Spleen (tissue), 13 donors: ENCODE measurements at places on chromosomes 1 and 21. TPM values are rescaled to one million over a fixed set of nuclear protein-coding genes. Genes with fewer than 3 reads are reported as not detected.

The LRRC53 gene
- total RNA-seq: not detected

The DNAH14 gene
- total RNA-seq: 4.7 TPM

The DYNLT4 gene
- 2.1 TPM for total RNA-seq

The ERO1B gene
- total RNA-seq: 28.0 TPM

The LCE1F gene
- not detected for total RNA-seq

The ANGPTL1 gene
- total RNA-seq: 4.1 TPM

The C4BPB gene
- 0.40 TPM for total RNA-seq

The AMY1C gene
- total RNA-seq: not detected

The RBM34 gene
- total RNA-seq: 58.6 TPM

- peaks cover 11% of the 10 kb centered on the region for H3K27me3 ChIP-seq
- H3K4me1 ChIP-seq: no peaks in the 10 kb centered on the region
- no peaks in the 10 kb centered on the region for H3K36me3 ChIP-seq
- H3K4me3 ChIP-seq: no peak overlapping the region
- H3K27ac ChIP-seq: no peak overlapping the region
Observed at GRCh38 chr1:183283286-183283685, 97.2 kb downstream of the LAMC2 start.

DNA sequence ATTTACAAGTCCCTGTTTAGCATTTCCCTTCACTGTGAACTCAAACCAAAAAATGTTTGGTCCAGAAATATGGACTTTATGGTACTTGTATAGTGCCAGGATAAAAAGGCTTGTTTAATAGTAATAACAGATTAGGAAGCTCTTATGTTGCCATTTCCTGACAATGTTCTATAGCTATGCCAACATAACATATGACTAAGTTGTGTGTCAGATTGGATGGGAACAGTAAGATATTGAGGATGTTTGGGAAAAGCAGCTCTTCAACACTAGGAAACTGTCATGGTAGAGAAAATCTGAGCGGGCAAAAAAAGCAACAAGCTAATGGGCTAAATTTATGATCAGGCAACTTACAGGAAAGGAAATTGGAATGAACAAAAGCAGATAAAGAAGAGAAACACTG lies 287.1 kb upstream of the ADGRL4 start:
- no peaks in the 10 kb centered on the region for H3K27me3 ChIP-seq
- no peaks in the 10 kb centered on the region for H3K4me1 ChIP-seq

DNA sequence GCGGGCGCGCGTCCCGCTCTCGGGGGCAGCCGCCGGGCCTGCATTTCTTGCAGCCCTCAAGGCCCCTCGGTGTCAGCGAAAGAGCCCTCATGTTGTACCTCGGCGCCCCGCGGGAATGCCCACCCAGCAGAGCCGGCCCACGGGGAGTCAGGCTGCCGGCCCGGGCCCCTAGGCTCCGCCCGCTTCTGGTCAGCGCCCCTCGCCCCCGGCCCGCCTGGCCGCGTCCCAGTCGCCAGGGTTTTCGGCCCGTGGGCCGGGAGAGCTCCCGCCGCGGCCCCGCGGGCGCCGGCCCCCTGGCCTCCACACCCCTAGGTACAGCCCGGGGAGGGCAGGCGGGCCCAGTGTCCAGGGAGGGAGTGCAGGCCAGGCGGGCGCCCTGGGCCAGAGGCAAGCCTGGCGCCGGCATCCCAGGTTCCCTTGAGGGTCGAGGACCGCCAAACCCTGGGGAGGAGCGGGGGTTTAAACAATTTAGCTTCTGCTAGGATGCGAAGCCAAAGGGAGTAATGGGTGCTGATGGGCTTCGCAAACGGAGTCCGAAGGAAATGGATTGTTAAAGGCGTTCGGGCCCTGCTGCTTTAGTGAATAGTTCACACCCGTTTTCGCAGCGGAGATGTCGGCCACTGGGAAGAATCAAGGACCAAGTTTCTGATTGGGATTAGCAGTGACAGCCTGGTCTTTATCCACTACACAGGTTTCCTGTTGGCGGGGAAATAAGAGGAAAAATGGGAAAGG lies 486 bp upstream of the KCNA3 start:
- DNase-seq: peak; percentile 90
- H3K4me1 ChIP-seq: peaks cover 16% of the 10 kb centered on the region

GRCh38 chr1:217211486-217211885 lies 419.4 kb downstream of the GPATCH2 start:
- no peak overlapping the region for H3K4me3 ChIP-seq
- H3K27me3 ChIP-seq: no peaks in the 10 kb centered on the region
- H3K36me3 ChIP-seq: no peaks in the 10 kb centered on the region
- no peaks in the 10 kb centered on the region for H3K4me1 ChIP-seq

GRCh38 chr1:3032371-3033039 lies 11.2 kb downstream of the ACTRT2 start:
- H3K27ac ChIP-seq: no peak overlapping the region
- no peaks in the 10 kb centered on the region for H3K36me3 ChIP-seq
- no peaks in the 10 kb centered on the region for H3K27me3 ChIP-seq
- peak; percentile 57 for DNase-seq
- H3K4me1 ChIP-seq: peaks cover 31% of the 10 kb centered on the region

GRCh38 chr1:21706151-21706835 lies 37.1 kb upstream of the RAP1GAP start:
- DNase-seq: no peak
- no peak overlapping the region for H3K27ac ChIP-seq
- peaks cover 97% of the 10 kb centered on the region for H3K36me3 ChIP-seq
- no peaks in the 10 kb centered on the region for H3K27me3 ChIP-seq
- no peak overlapping the region for H3K4me3 ChIP-seq

DNA sequence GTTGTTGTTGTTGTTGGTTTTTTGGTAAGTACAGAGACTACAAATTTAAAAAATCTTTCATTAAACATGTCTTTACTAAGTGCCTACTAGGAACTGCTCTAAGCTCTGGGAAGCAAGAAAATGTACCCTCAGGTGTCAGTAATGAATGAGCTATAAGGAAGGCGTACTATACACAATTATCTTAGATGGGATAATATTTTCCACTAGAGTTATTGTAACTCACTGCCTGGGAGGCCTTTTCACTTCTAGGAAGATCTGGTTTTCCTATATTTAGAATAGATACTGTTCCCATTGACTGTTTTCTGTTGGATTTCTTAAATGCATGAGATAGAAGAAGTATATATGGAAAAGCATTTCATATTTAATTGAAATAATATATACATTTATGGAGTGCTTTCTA lies 19.6 kb downstream of the CLIC4 start:
- no peaks in the 10 kb centered on the region for H3K27me3 ChIP-seq
- no peak overlapping the region for H3K4me3 ChIP-seq
- H3K27ac ChIP-seq: no peak overlapping the region
- no peak for DNase-seq
- peaks cover 29% of the 10 kb centered on the region for H3K4me1 ChIP-seq

DNA sequence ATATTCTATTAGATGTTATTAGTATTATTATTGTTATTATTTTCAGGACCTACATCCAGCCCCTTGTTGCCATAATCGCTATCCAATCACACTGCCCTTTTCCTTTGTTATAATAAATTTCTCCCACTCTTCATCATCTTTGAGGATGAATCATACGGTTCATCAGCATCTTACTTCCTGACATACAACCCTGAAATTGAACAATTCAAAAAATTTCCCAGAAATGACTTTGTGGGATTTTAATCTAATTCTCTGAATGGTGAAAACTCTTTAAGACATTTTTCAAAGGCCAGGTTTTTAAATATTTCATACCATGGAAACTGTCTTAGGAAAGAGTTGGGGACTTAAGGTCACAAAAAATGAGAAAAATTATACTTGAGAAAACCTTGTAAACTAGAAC lies 353.5 kb downstream of the ST6GALNAC3 start:
- H3K4me3 ChIP-seq: no peak overlapping the region
- H3K36me3 ChIP-seq: no peaks in the 10 kb centered on the region
- no peaks in the 10 kb centered on the region for H3K4me1 ChIP-seq
- DNase-seq: no peak
- no peaks in the 10 kb centered on the region for H3K27me3 ChIP-seq

DNA sequence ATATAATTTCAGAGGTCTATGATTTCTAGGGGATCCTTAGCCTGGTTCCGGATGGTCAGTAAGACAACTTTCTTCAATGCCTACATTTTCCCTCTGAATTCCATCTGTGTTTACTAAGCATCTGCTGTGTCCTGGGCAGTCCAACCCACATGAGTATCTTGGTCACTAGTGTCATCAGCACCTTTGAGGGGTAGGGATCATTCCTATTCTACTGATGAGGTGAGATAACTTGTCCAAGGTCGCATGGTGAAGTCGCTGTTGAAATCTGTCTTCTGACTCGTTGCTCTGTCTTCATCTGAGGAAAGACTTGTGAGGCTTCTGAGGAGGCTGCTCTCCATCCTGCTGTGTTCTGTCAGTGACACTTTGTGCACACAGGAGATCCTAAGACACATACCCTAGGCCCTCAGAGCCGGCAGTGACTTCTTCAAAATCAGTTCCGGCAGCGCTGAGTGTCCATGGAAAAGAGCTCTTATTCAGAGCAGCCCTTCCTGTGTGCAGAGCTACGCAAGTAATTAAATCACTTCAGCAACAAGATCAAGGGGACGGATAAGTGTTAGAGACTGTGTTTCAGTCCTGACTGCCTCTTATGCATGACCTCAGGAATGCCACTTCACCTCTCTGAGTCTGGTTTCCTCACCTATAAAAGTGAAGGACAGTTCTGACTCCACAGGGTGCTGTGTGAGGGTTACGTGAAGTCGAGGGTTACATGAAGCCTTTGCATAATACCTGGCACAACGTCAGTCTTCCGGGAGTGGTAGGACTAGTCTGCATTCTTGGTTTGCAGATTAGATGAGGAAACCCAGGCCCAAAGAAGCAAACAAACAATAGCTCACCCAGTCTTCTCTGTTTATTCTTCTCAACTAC lies 28.4 kb downstream of the AK2 start:
- peak overlapping the region; percentile 10 for H3K4me3 ChIP-seq
- no peaks in the 10 kb centered on the region for H3K27me3 ChIP-seq
- no peak overlapping the region for H3K27ac ChIP-seq
- H3K4me1 ChIP-seq: peaks cover 14% of the 10 kb centered on the region
- no peak for DNase-seq
- H3K36me3 ChIP-seq: peaks cover 25% of the 10 kb centered on the region

- H3K4me3 ChIP-seq: peak overlapping the region; percentile 43
- H3K27ac ChIP-seq: peak overlapping the region; percentile 88
- no peaks in the 10 kb centered on the region for H3K27me3 ChIP-seq
- peaks cover 39% of the 10 kb centered on the region for H3K4me1 ChIP-seq
Observed at GRCh38 chr1:56477164-56478111, 101.9 kb downstream of the PLPP3 start.

DNA sequence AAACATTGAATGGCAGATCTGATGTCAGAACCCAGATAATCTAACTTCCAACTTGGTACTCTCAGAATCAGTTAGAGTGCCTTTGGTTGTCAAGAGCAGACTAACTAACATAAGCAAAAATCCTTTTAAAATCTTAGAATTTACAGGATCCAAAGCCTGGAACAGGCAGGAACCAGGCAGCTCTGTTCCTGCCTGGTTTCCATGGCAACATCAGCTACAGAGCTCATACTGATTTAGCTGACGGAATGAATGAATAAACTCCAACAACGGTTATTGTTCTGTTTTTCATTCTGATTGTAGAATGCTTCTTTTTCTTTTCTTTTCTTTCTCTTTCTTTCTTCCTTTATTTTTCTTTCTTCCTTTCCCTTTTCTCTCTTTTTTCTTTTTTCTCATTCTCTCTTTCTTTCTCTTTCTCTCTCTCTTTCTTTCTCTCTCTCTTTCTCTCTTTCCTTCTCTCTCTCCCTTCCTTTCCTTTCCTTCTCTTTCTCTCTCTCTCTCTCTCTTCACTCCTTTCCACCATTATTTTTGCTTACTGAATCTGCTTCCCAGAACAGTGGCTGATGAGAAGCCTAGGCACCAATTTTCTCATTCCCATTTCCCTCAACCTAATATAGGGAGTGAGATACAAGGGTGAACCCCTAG lies 121.6 kb downstream of the RGS7 start:
- H3K4me1 ChIP-seq: no peaks in the 10 kb centered on the region
- H3K27me3 ChIP-seq: no peaks in the 10 kb centered on the region
- H3K27ac ChIP-seq: no peak overlapping the region
- no peak for DNase-seq

GRCh38 chr1:212477680-212478466 lies 45.2 kb downstream of the NENF start:
- no peak overlapping the region for H3K4me3 ChIP-seq
- H3K4me1 ChIP-seq: no peaks in the 10 kb centered on the region
- no peak for DNase-seq
- no peaks in the 10 kb centered on the region for H3K36me3 ChIP-seq
- no peaks in the 10 kb centered on the region for H3K27me3 ChIP-seq
- H3K27ac ChIP-seq: no peak overlapping the region
